ENCODE measurements at places on chromosomes 11 and 22.

- DNase-seq: no peak
These were observed 10.6 kb downstream of the LRRC75B start for GRCh38 chr22:24582056-24582814.

- no peak for DNase-seq
These were observed 15.7 kb downstream of the MN1 start for GRCh38 chr22:27785831-27786230.

GRCh38 chr11:72239313-72239848, 4.6 kb downstream of the PHOX2A start:
- DNase-seq: no peak

- no peak for DNase-seq
These were observed 7.2 kb downstream of the UPK3A start for GRCh38 chr22:45291931-45292290.

All from NCI-H2107 (cell line).